Activated CD4-positive, alpha-beta T cell treated with anti-CD3 and anti-CD28 coated beads for 36 hours (primary cell): ENCODE measurements at places on chromosomes 5 and 9. TPM values are rescaled to one million over a fixed set of nuclear protein-coding genes. Genes with fewer than 3 reads are reported as not detected.

DNA sequence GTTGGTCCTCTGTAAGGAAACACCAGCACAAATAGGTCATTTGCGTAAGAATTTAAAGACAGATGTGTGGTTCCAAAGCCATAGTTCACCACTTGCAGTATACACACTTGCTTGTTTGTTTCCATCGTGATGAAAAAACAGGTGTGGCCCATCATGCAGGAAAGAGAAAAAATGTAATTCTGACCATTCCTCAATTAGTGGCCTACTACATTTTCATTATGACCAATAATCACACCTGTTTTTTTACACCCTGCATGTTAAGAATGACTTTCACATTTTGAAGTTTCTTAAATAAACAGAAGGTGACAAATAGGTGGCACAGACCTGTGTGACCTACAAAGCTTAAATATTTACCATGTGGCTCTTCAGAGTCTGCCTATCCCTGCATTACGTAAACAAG, 2.2 kb upstream of the ICE1 start:
- H3K4me3 ChIP-seq: peak overlapping the region; percentile 90
- H3K4me1 ChIP-seq: peaks cover 12% of the 10 kb centered on the region
- DNase-seq: no peak

GRCh38 chr5:96750110-96750822, 57.5 kb downstream of the ERAP1 start:
- H3K27ac ChIP-seq: peak overlapping the region; percentile 73
- H3K27me3 ChIP-seq: no peaks in the 10 kb centered on the region
- no peak for DNase-seq
- peaks cover 33% of the 10 kb centered on the region for H3K36me3 ChIP-seq
- peaks cover 26% of the 10 kb centered on the region for H3K4me1 ChIP-seq

GRCh38 chr5:71528206-71528605, 58.9 kb upstream of the MCCC2 start:
- H3K4me3 ChIP-seq: no peak overlapping the region
- no peak overlapping the region for H3K27ac ChIP-seq
- H3K4me1 ChIP-seq: peaks cover 4% of the 10 kb centered on the region
- DNase-seq: no peak

- no peak overlapping the region for H3K27ac ChIP-seq
- H3K36me3 ChIP-seq: peaks cover 2% of the 10 kb centered on the region
- no peaks in the 10 kb centered on the region for H3K27me3 ChIP-seq
- H3K4me3 ChIP-seq: no peak overlapping the region
- H3K4me1 ChIP-seq: no peaks in the 10 kb centered on the region
- DNase-seq: no peak
These were observed 11.6 kb upstream of the ABL1 start for GRCh38 chr9:130823435-130823834.

The ENHO gene
- total RNA-seq: not detected

The LOX gene
- not detected for total RNA-seq

The IFNA8 gene
- total RNA-seq: not detected

The TXNDC8 gene
- total RNA-seq: not detected
